ENCODE measurements at places on chromosomes 5 and 9.

GRCh38 chr9:21996438-21996837, 1.8 kb downstream of the CDKN2B-AS1 start:
- no peak for DNase-seq

- no peak for DNase-seq
Measured at GRCh38 chr5:72836810-72837209, 20.3 kb downstream of the TNPO1 start.

GRCh38 chr9:95399261-95399660, 81.8 kb upstream of the FANCC start:
- no peak for DNase-seq

DNA sequence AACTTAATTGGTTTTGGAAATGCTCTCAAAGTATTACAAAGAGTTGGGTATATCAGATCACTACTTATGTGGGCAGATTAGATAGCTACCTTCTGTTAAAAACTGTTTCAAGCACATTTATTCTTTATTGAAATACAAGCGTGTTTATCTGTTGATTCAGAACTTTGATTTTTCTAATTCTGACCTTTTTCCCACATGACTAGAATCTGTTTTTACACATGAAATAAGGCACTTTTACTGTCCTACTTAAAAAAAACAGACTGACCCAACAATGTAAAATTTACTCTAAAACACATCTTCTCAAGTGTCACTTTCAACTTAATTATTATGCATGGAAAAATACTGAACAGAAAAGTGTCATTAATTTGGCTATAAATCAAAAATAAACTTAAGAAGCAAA, 4.8 kb downstream of the NR6A1 start:
- DNase-seq: no peak
